ENCODE measurements at places on chromosomes 7 and 10.

GRCh38 chr7:70405241-70405640 lies 726.7 kb upstream of the GALNT17 start:
- no peak for DNase-seq

GRCh38 chr10:79133416-79133815 lies 64.7 kb downstream of the ZMIZ1 start:
- no peak for DNase-seq

DNA sequence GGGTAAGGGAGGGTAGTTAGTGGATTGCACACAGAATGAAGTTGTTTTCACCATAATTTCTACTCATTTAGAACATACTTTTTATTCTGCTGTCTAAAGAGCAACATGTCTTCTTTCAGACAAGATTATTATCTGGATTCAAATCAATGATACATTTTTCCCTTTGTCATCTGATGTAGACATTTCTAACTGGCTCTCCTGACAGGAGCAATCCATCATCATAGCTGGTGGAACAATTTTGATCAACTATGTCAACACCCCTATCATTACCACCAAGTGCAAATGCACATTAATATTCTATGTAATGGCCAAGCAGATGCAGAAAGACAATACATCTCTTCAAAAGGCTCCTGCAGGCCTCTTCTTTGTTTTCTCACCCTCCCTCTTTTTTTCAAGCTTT lies 672.9 kb upstream of the LRRTM3 start:
- DNase-seq: no peak

- DNase-seq: no peak
Observed at GRCh38 chr7:2873686-2874551, 29.8 kb upstream of the GNA12 start.

DNA sequence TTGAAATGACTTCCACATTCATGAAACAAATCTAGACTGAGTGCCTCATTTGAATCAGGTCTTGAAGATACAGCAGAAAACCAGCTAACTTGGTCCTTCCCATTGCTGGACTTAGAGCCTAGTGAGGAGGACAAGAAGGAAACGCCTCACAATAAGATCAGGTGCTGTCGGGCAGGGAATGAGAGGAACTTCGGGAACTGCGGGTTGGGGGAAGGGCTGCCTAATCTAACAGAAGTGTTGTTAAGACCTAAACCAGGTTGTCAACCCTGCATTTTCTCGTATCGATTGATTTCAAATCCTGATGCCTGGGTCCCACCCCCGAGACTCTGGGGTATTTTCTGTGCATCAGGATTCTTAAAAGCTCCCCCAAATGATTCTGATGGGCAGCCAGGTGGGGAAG lies 26.3 kb downstream of the MACROH2A2 start:
- DNase-seq: no peak

- no peak for DNase-seq
Observed at GRCh38 chr7:151968357-151968756, 12.1 kb downstream of the GALNTL5 start.

Measured in stimulated activated CD4-positive, alpha-beta T cell treated with anti-CD3 and anti-CD28 coated beads, Interleukin-1b, Interleukin-23, amount 100 ng/mL, for 1 hour (primary cell).